Activated naive CD8-positive, alpha-beta T cell treated with anti-CD3 and anti-CD28 coated beads, Interleukin-2, amount 50 U/mL, for 24 hours (primary cell): ENCODE measurements at places on chromosomes 16 and 17.

DNA sequence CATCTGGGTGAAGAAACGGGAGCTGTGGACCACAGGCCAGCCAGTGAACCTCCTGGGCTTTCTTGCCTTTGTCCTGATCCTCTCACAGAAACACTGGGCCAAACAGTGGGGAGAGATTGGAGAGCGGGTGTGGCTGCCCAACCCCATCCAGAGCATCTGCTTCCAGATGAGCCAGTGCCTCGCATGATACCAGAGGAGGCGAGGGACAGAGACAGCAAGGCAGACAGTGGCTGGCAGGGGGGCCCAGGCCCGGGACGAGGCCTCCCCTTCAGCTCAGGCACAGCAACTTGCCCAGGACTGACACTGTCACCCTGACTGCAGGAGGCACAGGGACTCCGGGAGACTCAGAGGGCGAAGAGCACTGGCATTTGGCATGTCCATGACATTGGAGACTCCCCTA, 12.0 kb downstream of the ARHGEF15 start:
- DNase-seq: no peak

- no peak for DNase-seq
These were observed 8.5 kb downstream of the TP53I13 start for GRCh38 chr17:29577001-29577370.

GRCh38 chr16:63349961-63350360, 1313.7 kb upstream of the CDH8 start:
- no peak for DNase-seq

- DNase-seq: no peak
These were observed 202.5 kb downstream of the ZFHX3 start for GRCh38 chr16:72845322-72846020.

GRCh38 chr16:77584205-77584859, 138.0 kb upstream of the NUDT7 start:
- DNase-seq: peak; percentile 36

DNA sequence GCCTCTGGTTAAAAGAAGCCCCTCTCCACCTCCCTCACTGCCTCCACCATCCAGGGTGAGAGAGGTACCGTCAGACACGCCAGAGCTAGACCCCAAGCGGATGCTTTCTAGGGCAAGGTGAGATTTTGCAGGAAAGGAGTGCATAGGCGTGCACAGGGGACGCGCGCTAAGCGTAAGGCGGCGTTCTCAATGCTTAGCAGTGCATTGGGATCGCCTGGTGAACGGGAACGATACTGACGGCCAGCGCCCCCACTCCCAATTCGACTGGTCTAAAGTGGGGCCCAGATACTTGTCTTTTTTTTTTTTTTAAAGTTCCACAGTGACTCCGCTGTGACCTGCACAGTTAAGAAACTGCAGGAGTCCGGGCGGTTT, 57.9 kb upstream of the CREBBP start:
- no peak for DNase-seq

DNA sequence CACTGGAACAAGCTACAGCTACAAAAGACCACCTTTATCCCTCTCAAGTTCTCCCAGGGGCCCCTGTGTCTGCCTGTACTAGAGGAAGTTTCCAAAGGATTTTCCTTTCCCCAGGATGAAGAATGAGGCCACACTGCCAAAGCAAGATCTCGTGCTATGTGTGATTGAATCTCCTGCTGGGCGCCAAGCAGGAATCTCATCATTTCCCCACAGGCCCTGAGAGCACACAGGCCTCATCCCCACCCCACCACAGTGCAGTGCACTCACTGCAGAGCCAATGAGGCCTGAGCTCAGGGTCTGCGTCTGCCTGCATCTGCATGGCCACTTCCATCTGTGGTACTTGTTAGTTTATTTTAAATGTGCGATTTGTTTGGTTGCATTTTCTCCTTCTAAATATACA, 387.4 kb upstream of the ASIC2 start:
- no peak for DNase-seq

- DNase-seq: no peak
These were observed 7.3 kb downstream of the CANT1 start for GRCh38 chr17:79002291-79002690.
